ENCODE measurements at places on chromosomes 6 and 20.

DNA sequence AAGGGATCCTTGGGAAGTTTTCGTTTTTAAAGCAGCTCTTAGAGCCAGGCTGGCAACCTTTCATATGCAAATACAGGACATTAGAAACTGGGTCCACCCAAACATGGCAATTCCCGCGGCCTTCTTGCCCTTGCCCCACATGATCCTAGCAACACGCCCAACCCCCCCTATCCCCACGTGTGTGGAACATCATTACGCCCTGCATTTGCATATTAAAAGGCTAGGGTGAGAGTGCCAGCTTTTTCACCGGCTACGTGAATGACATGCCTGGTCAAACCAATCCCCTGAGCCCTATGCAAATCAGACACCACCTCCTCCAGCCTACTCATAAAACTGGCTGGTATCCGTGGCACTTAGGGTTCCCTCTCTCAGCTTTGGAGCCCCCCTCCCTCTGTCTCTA, 88.1 kb downstream of the TNFRSF21 start:
- DNase-seq = no peak

DNA sequence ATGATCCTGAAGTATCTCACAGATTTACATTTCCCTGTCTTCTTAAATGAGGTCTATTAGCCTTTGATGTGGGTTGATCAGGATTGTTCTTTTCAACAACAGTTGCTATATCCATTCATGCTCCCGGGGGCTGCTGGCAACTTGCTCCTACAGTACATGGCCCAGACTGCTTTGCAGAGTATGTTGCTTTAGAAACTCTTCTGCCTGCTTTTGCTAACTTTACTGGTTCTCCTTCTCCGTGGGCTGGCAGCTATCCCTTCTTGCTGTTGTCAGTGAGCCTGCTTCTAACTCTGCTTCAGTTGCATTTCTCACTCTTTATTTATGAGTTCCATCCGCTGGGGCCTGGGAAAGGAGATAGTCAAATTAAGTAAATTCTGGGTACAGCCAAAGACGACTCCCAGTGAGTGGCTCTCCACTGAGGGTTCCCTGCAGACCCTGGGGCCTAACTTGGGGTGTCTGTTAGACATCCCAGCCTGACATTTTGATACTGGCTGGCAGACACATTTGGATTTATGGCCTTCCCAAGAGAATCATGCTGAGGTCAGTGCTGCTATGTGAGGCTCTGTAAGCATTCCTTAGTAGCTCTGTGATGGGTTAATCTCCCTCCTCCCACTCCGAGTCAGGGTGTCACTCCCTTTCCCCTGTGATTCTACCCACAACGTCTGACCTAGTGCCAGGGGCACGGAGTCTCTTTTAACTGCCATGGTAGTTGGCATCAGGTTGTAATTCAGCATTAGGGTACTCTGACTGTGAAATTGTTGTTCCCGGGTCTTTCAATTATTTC, 73.6 kb downstream of the SLX4IP start:
- DNase-seq = no peak

GRCh38 chr6:82589509-82590206, 226.0 kb downstream of the TPBG start:
- DNase-seq = no peak

DNA sequence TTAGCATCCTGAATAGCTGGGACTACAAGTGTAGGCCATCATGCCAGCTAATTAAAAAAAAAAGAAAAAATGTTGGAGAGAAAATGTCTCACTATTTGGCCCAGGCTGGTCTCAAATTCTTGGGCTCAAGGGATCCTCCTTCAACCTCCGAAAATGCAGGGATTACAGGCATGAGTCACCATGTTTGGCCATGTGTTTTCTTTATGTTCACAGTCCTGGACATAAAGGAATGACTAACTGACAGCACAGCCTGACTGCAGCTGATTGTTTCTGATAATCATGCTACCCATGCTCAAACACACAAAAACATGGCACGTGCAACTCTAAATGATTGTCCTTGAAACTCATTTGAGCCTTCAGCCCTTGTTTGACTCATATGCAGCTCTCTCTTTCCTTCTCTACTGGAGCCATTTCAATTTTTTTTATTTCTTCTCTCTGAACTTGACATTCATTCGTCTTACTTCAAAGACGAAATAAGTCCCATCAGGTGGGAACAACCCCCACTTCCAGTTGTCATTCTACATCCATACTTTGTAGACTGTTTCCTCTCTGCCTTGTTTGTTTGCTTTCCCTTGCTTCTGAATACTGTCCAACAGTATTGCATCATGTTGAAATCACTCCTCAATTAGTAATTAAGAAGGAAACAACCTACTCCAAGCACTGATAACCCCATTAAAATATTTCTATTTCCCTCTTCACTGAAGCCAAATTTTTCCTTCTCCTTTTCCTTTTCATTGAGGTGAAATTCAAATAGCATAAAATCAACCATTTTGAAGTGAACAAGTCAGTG, 413.0 kb downstream of the BMP2 start:
- no peak for DNase-seq

DNA sequence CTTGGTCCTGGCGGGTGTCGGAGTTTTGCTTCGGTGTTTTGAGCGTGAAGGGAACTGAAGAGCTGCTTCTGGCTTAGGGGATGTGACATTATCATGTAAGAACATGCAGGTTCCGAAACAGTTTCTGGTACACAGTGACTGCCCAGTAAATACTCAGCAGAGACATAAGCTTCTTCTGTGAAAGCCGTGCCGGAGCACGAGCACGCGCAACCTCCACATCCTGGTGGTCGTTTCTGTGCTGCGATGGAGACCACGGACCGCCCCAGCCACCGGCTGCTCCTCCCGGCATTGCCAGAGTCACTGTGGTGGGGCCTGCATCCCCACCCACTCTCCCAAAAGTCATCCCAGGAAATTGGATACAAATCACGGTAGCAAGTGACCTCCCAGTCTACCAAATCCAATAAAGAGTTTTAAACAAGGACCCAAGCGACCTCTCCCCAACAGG, 18.7 kb downstream of the KIF25 start:
- DNase-seq = no peak

GRCh38 chr6:117110146-117110545, 155.2 kb upstream of the VGLL2 start:
- DNase-seq = no peak

GRCh38 chr6:3617192-3617631, 134.3 kb downstream of the PXDC1 start:
- DNase-seq = no peak

DNA sequence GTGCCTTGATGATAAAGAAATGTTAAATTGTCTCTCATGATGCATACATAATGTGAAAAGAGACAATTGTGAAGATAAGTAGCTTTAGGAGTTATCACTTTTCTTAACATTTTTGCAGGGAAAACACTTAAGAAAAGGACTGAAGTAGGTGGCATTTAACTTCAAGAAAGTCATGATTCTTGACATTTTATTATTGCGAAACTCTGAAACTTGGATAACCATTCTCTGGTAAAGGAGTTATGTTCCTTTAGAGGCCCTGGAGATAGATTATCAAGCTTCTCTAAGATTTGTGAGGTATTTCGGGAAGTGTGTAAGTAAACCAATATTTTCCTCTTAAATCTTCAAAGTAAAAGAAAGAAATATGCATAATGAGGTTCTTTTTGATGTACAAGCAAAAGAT, 38.5 kb downstream of the HTR1B start:
- DNase-seq = no peak
